Hematopoietic multipotent progenitor cell treated with erythropoietin and hydrocortisone succinate and interleukin-3 and kit ligand, for 15 days (in vitro differentiated cells): ENCODE measurements at places on chromosomes 7 and 10.

DNA sequence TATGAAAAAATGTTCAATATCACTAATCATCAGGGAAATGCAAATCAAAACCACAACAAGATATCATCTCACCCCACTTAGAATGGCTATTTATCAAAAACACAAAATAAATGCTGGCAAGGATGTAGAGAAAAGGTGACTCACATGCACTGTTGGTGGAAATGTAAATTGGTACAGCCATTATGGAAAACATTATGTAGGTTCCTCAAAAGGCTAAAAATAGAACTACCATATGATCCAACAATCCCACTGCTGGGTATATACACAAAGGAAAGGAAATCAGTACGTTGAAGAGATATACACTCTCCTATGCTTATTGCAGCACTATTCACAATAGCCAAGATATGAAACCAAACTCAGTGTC lies 50.2 kb downstream of the CDK1 start:
- DNase-seq: no peak

DNA sequence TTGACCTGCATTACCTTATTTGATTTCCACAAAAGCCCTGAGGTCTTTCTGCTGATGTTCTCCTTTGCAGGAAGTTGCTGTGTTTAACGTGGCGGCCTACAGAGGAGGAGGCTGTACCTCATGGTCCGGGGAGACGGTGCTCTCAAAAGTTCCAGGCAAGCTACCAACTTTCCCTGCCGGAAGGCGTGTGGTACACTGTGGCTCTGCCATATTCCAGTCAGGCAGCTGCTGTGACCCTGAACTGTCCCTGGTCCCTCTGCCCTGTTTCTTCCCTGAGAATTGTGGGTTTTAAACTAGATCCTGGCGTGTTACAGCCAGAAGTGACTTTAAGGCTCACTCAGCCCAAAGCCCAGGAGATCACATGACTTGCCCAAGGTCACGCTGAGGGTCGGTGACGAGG lies 139.2 kb downstream of the TEX36 start:
- no peak for DNase-seq

DNA sequence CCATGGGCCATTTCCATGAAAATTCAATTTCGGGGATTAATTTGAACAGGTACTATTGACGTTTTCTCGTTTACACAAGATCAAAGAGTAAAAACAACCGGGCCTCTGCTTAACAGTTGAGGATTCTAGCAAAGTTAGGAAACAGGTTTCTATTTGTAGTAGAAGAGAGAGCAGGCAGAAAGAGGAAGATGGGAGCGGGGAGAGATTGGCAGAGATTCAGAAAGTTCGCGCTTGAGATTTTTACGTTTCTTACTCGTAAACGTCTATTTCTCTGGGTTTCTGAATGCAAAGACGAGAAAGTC lies 571 bp upstream of the VWC2 start:
- no peak for DNase-seq

DNA sequence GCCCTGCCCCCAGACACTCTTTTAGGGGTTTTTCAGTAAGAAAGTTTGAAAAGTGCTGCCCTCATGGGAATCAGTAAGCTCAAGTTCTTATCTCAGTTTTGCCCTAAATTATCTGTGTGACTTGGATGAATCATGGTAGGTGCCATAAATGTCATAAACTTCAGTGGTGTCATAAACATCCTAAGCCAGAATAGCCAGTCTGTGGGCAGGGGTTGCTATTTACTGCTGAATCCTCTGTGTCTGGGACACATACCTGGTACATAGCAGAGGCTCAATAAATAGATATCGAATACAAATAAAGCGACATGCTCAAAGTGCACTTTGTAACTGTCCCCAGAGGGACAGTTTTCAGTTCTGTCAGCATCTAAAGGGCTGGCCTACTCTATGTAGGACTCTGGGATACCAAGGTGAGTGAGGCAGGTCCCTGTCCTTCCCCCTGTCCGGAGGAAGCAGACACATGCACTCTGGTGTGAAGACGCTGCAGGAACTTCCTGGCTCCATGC lies 502.1 kb downstream of the RPS24 start:
- DNase-seq: no peak

- DNase-seq: no peak
These were observed 4.2 kb downstream of the ALKBH4 start for GRCh38 chr7:102460467-102460866.

DNA sequence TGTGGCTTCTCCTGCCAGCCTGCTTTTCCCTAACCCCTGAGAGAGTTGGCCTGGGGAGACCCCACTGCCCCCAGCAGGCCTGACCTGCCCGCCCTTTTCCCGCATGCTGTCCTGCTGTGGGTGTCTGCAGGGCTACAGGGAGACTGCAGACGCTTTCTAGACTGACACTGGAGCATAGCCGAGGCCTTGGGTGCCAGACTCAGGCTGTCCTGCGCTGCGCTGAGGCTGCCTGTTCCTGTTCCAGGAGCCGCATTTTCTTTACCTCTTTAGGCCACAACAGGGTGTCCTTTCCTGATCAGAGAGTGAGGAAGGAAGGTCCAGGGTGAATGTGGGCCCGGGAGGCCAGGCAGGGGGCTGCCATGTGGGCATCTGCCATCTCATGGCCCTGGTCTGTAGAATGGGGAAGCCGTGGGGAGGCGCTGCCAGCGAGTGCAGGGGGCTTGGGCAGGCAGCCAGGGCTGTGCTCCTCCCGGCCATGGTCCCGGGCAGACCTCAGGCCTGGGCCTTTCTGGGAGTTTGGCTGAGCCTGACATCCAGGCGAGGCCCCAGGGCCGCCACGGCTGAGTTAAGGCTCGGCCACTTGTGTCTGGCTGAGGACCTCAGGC lies 3.6 kb downstream of the PWWP2B start:
- DNase-seq: no peak
